ENCODE measurements at places on chromosomes 1 and 21.

- no peak for DNase-seq
Observed at GRCh38 chr1:211148366-211148765, 14.4 kb upstream of the KCNH1 start.

DNA sequence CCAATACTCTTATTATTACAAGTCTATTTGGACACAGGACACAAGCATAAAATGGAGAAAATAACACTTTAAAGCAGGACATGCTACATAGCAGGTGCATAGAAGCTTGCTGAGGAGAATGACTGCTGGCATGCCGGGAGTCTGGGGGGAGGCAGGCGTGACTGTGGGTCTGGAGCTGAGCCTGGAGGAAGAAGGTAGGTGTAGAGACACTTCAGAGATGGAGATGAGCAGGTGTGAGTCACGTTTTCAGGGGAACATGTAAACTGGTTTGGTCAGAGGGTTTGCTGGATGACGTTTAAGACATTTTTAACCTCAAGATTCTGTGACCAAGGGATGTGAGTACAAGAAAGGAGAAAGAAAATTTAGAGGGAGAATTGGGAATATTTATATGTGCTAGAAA, 24.5 kb downstream of the OSCP1 start:
- DNase-seq: no peak

GRCh38 chr1:197029749-197030148, 37.3 kb downstream of the F13B start:
- DNase-seq: no peak

- no peak for DNase-seq
Observed at GRCh38 chr1:20349561-20349960, 58.9 kb downstream of the VWA5B1 start.

- no peak for DNase-seq
Observed at GRCh38 chr1:175548774-175549173, 194.6 kb downstream of the TNR start.

DNA sequence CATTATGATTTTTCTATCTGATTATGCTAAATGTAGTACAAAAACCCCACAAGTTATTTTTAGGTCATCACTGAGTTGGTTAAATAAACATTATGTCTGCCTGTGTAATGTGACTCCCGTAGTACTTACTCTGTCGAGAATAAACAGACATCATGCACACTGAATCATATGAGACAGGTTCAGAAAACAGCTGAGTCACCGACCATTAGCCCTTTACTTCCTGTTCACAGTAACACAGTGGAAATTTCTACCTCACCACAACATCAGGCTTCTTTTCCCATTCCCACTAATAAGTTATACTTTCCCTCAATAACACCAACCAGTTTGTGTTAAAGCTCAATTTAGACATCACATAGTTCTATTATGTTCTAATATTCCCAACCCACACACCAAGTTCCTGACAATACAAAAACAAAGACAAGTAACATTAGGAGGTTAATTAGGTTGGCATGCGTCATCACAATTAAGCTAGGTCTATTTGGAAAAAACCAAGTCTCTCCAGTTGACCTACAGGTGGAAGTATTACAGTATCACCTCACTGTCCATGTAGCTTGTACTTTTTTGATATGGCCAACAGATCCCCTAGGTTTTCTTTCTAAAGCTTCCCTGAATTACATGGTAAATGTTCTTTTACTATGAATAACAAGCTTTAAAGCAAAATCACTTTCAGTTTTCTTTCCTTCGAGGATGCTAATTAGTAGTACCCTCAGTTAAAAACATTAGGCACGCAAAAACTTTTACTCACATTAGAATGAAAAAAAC, 154.2 kb downstream of the EIF4G3 start:
- peak; percentile 96 for DNase-seq

- DNase-seq: no peak
Observed at GRCh38 chr1:157269656-157270375, 131.6 kb upstream of the ETV3 start.

DNA sequence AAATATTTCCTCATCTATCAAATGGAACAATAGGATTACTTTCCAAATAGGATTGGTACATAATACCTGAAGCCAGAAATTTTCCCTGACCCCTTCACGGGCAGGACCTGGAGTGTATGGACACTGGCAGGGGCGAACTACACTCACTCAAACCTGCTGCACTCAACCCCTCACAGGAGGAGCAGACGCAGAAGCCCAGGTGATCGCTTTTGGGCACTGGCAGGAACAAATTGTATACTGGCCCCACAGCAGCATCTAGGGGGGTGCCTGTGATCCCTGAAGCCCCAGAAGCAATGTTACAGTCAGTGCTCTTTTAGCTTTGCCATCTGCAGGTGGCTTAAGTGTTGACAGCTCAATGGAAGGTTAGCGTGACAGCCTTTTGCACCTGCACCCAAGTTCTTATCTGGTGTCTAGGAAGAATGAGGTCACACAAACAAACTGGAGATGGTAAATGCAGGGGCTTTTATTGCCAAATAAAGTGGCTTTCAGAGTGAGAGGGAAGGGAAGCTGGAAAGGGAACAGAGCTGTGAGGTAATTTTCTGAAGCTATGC, 199.2 kb upstream of the NEGR1 start:
- peak; percentile 79 for DNase-seq

Data from SHP77 (cell line).